ENCODE measurements at places on chromosomes 2 and 18.

GRCh38 chr2:127105656-127106456 is 1.1 kb downstream of the BIN1 start:
- DNase-seq, result no peak

- no peak for DNase-seq
Measured at GRCh38 chr2:208352644-208353567, 53.7 kb upstream of the PTH2R start.

- no peak for DNase-seq
Measured at GRCh38 chr18:5851998-5852397, 43.3 kb downstream of the TMEM200C start.

DNA sequence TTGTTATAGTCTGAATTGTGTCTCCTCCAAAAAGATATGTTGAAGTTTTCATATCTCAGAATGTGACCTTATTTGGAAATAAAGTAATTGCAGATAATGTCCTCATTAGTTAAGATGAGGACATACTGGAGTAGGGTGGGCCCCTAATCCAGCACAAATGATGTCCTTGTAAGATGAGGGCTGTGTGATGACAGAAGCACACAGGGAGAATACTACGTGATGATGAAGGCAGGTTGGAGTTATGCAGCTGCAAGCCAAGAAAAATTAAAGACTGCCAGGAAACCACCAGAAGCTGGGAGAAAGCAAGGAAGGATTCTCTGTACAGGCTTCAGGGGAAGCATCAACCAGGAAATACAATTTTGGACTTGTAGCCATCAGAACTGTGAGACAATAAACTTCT is 58.3 kb upstream of the PNPT1 start:
- DNase-seq, result no peak

- DNase-seq, result no peak
Measured at GRCh38 chr2:152489364-152489763, 154.4 kb downstream of the FMNL2 start.
